Activated CD4-positive, alpha-beta T cell treated with anti-CD3 and anti-CD28 coated beads, Interleukin-2, amount 50 U/mL, for 48 hours (primary cell): ENCODE measurements at places on chromosomes 11 and 22.

DNA sequence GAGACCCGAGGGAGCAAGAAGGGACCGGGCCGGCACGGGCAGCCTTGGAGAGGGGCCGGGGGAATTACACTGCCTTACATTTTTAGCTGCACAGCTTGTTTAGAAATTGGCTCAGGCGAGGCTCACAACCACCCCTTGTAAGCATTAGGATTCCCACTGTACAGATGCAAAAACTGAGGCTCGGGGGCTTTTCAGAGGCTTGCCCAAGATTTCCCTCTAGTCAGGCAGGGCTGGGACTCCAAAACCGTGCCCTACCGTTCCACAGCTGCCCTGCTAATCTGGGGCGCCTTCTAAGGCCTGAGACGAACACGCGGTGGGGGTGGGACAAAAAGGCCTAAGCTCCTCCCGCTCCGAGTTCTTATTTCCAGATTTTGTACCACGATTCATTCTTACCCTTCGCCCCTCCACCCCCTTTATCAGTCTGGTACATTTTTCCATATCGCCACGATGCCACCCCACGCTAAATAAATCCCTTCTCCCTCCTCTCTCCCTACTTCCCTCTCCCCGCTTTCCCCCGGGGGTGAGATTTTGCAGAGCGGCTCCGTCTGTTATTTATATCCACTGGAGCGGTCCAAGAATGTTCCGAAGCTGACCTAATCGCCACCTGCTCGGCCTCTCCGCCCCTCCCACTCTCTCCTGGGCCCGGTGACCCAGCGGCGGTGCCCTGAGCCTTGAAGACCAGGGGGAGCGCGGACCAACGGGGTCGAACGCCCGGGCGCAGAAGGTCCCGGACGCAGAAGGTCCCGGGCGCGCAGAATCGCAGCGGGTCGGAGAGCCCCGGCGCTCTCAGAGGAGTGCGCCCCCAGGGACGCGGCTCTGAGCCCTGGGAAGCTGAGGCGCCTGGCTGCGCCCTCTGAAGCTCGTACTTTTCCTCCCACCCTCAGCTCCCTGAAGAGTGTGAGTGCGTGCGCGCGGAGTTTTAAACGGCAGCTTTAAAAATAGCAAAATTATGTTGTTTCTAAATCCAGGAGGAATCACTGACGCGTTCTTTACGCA, 764 bp upstream of the PACSIN3 start:
- peak; percentile 64 for DNase-seq

DNA sequence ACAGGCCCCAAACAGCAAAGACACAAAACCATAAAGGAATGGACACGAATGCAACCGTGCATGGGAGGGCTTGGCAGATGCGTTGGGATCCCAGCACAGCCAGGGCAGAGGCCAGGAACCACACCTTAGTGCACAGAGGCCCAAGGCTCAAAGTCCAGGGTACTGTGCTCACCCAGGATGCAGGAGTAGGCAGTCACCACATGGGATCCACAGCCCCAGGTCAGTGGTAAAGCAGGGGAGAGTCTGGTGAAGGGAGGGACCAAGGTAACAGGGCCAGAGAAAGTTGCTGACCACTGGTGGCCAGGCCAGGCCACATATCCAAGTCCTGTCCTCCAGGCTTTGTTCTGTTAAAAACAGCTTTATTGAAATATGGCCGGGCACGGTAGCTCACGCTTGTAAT, 6.5 kb upstream of the CERK start:
- DNase-seq: no peak

DNA sequence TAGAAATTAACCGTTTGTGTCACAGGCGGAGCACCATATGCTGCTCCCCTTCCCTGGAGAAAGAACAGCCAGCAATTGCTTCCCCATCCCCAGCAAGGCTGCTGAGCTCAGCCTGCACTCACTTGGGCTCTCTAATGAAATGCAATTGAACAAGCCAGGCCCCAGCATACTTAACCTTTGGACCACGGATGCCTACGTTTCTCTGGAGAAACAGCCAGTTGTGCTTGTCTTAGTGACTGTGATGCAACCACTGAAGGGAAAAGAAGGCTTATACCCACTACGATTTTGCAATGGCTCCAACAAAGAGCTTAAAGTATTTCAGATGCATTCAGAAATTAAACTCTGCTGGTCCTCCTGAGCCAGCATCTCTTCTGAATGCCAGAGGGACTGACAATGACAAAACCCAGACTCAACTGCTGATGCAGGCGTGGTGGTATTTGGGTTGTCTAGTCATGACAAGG, 51.3 kb upstream of the SESN3 start:
- no peak for DNase-seq

DNA sequence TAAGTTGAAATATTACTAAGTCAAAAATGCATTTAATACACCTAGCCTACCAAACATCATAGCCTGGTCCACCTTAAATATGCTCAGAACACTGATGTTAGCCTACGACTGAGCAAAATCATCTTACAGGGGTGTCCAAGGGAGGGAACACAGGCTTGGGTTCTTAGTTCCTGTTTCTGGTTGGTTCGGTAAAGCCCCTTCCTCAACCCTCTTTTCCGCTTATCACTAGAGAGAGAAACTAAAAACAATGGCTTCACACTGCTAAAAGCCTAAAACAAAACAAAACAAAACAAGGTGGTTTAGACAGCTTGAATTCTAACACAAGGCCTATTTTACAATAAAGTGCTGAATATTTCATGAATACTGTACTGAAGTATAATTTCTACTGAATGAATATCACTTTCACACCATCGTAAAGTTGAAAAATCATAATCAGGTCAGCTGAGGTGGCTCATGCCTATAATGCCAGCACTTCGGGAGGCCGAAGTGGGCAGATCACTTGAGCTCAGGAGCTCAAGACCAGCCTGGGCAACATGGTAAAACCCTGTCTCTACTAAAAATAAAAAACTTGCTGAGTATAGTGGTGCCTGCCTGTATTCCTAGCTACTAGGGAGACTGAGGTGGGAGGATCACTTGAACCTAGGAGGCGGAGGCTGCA, 118.0 kb downstream of the SIK3 start:
- DNase-seq: no peak

GRCh38 chr22:40853333-40853732, 3.1 kb downstream of the ST13 start:
- DNase-seq: no peak

GRCh38 chr11:126341760-126342161, 13.7 kb upstream of the ST3GAL4 start:
- no peak for DNase-seq

DNA sequence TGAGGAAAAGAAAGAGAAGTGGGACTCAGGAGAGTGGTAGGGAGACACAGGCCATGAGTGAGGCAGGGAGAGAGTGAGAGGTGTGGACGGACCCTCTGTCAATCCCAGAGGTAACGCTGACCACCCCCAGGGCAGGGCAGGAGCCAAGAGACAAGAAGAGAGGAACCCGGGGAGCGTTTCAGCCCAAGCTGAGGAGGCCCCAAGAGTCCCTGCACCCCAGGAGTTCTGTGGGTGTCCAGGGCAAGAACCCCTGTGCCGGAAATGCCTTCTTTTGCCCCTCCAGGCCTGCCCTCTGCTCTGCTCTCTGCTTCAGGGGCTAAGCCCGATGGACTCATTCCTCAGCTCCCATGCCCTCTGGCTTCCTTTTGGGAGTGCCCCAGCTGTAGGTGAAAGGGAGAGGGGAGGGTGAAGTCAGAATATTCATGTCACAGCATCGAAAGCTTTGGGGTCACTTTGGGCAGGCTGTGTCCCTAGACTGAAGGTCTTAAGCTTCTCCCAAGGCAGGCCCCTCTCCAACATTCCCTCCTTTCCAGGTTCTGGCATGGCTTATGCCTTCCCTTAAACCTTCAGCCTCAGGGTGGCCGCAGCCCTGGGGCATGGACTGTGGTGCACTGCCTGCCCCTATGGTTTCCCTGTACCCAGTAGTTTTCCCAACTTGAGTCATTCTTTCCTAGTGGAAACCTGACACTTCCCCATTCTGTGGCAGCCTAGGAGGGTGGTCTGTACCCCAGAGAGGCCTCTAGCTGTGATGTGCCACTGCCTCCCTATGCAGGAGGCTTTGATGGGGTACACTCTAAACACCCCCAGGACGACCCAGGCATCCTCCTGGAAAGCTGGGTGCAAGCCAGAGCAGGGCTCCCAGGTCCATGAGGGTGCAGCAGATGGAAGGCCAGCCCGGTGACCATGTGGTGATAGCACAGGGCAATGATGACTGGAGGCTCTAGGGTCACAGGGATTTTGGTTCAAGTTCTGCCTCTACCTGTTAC, 27.1 kb downstream of the MYEOV start:
- no peak for DNase-seq

- no peak for DNase-seq
These were observed 2.0 kb downstream of the LMNTD2 start for GRCh38 chr11:558503-558902.

DNA sequence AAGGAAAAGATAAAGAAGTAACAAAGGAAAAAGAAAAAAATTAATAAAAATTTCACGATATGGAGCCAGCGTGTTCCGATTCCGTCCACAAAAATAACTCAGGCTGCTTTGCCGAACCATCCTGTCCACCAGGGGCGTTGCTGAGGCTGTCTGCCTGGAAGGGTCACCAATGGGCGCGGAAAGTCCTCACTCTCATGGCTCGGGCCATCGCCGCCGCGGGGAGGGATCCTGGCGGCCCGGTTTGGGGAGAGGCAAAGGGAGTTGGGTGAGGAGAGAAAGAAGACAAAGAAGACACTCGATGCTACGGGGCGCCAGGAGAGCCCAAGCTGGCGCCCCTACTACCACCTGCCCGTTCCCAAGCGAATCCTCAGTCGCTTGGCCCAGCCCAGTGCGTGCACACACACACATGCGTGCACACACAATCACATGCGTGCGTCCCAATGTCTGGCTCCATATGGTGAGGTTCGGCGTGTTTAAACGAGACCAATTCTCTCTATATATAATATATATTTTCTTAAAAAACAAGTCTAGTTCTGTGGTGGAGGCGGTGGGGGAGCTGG, 5.6 kb upstream of the PYGM start:
- DNase-seq: no peak

DNA sequence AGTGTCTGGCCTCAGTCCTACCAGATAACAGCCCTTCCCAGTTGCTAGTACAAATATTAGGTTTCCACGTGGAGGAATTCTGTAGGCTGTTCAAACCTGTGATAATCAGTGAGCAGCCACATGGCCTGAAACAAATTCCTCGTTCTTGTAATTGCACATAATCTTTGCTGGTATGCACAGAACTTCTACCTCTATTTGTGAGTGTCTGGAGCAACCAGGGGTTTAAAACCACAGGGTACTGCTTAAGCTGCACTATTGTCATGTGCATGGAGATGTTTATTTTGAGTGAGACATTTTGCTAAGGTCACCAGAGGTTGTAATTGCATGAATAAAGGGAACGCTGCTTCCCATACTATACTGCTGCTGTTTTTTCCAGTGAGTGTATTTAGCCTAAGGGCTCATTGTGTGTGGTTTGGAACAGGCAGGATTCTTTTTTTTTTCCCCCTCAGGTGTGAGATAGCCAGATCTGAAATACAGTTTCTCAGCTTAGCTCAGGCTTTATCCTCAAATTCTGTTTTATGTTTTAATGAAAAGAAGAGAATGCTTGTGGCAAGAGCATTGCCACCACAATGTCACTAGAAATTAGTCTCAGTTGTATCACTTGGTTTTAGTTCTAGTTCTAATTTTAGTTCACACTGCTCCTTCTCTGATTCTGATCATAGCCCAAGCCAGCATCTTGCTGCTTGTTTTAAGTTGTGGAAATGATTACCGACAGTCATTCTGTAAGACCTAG, 60.5 kb downstream of the CYB5R2 start:
- DNase-seq: no peak

- DNase-seq: no peak
These were observed 1.9 kb downstream of the LIF start for GRCh38 chr22:30244641-30245040.

DNA sequence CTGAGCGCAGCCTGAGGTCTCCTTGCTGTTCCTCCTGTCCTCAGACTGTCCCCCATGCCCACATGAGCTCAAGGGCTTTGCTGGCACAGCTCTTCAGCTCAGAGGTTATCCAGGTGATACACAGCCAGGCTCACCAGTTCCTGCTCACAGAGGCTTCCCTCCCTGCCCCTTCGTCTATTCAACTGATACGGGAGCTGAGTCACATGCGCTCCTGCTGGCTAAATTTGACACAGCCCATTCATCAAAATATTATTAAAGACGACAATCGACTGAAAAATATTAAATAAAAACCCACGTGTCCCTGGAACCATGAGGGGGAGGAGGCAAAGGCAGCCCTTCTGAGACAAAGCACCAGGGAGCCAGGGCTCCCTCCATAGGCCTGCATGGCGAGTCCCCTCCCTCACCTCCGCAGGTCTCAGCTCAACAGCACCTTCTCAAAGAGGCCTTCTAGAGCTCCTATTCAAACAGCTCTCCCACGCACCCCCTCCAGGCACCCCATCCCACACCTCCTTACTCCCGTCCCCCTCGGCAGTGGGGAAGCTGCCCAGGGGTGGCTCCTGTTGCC, 40.5 kb downstream of the DUSP8 start:
- no peak for DNase-seq

DNA sequence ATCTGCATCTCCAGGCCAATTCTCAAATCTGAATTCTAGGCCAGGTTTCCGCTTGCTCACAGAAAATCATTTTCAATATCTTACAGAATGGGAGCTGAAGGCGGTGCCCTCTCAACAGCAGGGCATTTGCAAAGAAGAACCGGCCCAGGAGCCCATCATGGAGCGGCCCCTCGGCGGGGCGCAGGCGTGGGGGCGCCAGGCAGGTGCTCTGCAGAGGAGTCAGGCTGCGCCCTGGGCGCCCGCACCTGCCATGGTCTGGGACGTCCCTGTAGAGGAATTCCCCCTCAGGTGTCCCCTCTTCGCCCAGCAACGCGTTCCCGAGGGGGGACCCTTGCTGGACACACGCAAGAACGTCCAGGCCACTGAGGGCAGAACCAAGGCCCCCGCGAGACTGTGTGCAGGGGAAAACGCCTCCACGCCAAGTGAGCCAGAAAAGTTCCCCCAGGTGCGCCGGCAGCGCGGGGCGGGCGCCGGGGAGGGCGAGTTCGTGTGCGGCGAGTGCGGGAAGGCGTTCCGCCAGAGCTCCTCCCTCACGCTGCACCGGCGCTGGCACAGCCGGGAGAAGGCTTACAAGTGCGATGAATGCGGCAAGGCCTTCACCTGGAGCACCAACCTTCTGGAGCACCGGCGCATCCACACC, 11.5 kb downstream of the ZNF74 start:
- DNase-seq: no peak

- DNase-seq: no peak
These were observed 50.6 kb upstream of the MN1 start for GRCh38 chr22:27851974-27852746.

- DNase-seq: no peak
These were observed 60.5 kb upstream of the UCP3 start for GRCh38 chr11:74069146-74070046.

- no peak for DNase-seq
These were observed 163.3 kb upstream of the CCDC90B start for GRCh38 chr11:83449338-83449913.

GRCh38 chr11:76279646-76280045, 73.3 kb upstream of the WNT11 start:
- DNase-seq: no peak
